ENCODE measurements at places on chromosomes 4 and X.

DNA sequence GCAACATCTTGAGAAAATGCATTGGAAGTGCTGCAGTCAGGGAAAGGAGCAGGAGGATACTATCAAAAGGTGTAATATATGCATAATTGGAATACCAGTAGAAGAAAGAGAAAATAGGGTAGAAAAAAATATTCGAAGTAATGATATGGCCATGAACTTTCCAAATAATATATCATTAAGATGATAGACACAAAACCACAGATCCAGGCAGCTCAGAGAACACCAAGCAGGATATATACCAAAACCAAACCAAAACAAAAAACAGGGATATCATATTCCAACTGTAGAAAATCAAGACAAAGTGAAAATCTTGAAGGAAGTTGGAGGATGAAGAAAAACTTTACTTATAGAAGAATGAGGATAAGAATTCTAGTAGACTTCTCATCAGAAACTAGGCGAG, 9.7 kb upstream of the POLA1 start:
- no peak for DNase-seq

DNA sequence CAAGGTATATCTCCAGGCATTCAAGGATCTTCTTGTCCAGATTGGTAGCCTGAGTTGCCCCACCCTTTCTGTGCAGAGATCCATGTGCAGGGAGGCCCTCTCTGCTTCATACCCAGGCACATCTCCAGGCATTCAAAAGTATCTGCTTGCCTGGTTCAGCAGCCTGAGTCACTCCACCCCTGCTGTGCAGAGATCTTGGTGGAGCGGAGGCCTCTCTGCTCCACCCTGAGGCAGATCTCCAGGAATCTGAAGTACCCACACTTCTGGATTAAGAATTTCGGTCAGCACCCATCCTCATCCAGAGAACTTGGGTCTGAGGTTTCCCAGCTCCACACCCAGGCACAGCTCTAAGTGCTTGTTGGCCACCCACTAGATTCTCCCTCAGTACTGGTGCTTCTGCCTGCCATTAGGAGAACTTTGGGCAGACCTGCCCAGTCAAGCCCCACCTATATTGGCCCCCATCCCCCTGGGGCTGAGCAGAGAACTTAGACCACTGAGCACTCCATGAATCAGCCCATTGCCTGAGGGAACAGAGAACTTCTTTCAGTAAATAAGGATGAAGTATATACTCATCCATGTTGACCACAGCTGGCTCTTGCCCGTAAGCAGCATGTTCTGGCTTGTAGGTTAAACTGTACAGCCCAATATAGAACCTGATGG, 199.5 kb upstream of the ZCCHC13 start:
- no peak for DNase-seq

GRCh38 chrX:104522386-104522785, 43.6 kb upstream of the IL1RAPL2 start:
- no peak for DNase-seq

- no peak for DNase-seq
These were observed 308.5 kb downstream of the CAMK2D start for GRCh38 chr4:113452868-113453620.

DNA sequence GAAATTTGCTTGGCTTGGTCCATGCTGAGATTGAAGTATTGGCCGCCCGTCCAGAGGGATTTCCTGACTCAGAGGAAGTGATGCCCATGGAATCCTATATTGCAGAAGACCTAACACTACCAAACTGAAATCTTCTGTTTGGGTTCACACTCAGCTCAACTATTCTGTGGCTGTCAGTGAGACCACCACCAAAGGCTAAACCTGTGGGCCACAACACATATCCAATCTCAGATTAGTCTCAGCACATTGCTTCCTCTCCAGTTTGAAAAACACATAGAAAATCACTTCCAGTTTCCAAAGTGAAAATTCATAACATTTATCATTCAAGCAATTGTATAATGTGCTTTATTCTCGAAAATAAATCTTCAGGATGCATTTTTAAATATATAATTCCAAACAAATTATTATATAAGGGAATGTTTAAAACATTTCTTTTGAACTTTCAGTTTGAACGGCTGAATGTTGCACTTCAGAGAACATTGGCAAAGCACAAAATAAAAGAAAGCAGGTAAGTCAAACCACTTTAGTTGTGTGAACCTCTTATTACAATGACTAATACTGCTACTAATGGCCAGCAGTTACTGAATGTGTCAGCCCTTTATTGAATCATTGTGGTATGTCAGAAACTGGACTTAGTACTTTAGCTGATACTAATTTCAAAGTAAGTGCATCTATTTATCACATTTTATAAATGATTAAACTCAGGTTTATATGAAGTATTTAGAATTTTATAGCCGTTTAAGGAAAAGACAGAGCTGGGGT, 37.0 kb downstream of the GUCY1A1 start:
- no peak for DNase-seq

- no peak for DNase-seq
These were observed 165.4 kb downstream of the SH3BGRL start for GRCh38 chrX:81367291-81367690.

- no peak for DNase-seq
These were observed 42.2 kb upstream of the NKRF start for GRCh38 chrX:119648421-119648775.

GRCh38 chr4:10605031-10605430, 79.5 kb downstream of the CLNK start:
- DNase-seq, result no peak

DNA sequence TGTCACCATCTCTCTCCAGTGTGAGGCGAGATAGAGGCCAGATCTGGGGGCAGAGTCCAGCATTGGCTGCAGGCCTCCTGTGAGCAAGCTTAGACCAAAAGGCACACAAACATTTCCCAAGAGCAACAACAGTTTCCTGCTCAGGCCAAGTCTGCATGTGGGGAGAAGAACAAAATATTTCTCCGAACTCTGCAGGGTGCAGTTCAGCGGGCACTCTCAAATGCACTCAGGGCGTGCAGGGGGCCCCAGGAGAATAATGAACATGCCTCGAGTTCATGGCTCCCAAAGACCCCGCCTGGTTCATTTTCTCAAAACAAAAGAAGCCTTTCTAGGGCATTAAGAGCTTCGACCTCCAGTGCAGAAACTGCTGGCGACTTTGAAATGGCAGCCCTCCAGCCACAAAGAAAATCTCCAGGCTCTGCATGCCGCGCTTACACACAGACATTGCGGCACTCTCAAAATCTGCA, 57.8 kb upstream of the HELT start:
- DNase-seq, result no peak

DNA sequence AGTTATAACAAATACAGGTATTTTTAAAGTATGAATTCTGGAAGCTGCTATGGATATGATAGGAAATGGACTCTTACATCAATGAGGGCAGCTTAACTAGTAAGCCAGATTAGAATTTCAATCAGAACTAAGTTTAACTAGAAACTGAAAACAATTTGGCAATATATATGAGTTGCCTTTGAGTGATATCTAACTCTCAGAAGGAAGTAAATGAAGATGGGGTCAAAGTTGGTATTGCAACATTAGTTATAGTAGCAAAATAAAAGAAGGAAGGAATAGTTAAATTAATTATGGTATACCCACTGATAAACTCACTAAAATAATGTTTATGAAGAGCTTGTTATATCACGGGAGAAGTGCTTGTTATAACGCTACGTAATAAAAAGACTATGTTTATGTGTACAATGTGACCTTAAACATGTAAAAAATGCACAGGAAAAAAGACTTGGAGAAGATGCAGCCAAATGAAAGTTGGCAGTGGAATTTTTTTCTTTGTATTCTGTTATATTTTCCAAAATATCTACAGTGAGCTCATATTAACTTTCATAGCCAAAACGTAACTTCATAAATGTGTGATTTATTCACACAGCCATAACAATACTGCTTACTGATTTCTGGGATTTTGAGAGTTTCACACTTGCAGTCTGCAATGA, 34.5 kb downstream of the PHKA2 start:
- no peak for DNase-seq

DNA sequence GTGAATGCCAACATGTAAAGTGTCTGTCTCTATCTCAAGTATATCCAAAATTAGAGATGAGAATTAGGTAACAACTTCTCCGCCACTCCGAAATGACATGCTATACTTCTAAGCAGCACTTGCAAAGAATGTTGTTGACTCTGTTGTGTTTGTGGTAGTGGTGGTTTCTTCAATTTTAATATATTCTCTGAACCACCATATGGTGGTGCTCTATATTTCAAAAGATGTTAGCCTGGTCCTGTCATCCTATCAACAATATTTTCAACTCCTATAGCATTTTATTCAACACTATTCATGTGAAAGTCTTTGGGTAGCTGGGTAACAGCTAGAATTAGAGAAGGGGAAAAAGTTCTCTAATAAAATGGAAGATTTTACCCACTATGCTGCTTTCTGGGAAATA, 1622.8 kb upstream of the IGFBP7 start:
- no peak for DNase-seq

GRCh38 chrX:24498975-24499374, 33.9 kb downstream of the PDK3 start:
- no peak for DNase-seq

- DNase-seq, result no peak
These were observed 23.4 kb upstream of the RHOH start for GRCh38 chr4:40173470-40173875.

GRCh38 chr4:141131723-141132071, 1.6 kb downstream of the RNF150 start:
- no peak for DNase-seq

DNA sequence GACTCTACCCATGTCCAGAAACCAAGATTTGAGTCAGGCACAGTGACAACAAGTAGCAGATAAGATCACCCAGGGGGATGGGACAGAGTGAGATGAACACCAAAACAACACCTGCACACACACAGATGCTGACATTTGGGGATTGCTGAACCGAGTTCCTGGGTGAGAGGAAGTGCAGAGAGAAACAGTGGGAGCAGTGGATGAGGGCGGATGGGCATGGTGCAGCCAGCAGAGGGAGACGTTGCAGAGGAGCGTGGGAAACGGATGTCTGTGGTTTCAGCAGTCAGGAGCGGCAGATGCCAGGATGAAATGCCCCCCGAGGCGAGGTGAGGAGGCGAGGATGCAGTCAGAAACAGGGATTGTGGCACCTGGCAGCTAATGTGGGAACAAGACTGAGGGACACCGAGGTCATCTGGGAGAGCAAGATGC, 78.6 kb upstream of the STS start:
- DNase-seq, result peak; percentile 40

DNA sequence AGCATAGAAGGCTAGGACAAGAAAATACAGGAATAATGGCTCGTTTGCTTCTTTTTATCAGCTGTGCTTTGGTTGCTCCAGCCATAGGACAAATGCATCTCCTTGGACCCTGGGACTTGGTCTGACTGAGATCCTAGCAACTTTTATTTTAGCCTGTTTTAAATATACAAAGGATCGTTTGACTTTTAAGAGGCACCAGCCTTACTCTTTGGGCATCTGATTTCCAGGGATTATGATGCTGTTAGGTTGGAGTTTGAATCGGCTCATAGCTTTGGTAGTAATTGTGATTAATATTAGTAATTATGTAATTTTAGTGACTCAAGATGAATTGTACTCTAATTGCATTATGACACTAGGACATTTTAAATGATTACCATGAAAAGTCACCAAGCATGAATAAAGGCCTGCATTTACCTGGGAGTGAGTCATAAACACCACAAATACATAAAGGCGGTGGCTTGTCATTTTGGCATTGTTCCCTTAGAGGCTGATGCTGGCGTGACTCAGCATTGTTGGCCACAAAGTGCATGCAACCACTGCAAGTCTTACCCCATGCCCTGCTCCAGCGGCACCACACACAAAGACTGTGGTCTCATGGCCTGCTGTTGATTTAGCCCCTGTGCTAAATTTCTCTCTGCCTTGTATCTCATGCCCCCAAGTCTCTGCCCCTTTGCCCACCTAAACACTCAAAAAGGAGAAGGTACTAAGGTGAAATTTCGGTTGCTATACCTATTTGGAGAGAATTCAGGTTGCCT, 12.4 kb downstream of the GPAT3 start:
- peak; percentile 32 for DNase-seq

DNA sequence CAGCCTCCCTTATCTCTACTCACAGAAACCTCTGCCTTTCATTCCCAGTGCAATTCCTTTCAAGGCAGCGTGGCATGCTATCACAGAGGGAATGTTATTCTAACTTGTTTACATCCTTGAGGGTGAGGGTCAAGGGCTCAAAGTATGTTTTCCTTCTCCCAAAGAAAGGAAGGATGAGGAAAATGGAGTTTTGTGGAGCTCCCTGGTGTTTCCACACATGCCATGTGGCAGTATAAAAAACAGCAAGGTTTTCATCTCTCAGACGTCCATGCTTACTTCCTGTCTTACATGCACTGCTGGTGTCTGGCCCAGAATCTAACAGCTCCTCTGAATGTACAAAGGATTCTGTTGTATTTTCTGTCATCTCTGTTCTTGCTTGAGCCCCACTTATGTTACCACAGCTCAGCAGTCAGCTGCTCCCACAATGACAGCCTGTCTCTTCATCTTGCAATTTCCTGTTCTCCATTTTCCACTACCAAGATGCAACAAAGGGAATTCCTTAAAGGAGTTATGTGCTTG, 128.0 kb downstream of the SNCA start:
- no peak for DNase-seq

DNA sequence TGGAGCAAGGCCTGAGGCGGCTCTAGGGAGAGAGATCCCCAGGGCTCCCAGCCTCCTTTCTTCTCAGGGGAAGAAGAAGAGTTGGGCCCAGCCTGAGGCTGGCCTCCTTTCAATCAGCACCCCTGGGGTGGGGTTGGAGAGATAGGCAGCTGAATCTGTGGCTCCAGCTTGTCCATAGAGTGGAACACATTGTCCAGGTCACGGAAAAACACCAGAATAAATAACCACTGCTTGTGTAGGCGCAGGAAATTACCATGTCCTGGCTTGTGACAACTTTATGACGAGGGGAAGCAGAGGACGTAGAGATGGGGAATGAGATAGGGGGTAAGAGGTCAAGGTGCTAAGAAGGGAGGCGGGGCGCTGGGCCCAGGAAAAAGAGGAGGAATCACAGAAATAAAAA, 80.8 kb upstream of the EFNB1 start:
- DNase-seq, result no peak

- DNase-seq, result no peak
These were observed 7.0 kb upstream of the ADGRA3 start for GRCh38 chr4:22522706-22523501.

- DNase-seq, result no peak
These were observed 287.9 kb upstream of the NOCT start for GRCh38 chr4:138727731-138728130.

DNA sequence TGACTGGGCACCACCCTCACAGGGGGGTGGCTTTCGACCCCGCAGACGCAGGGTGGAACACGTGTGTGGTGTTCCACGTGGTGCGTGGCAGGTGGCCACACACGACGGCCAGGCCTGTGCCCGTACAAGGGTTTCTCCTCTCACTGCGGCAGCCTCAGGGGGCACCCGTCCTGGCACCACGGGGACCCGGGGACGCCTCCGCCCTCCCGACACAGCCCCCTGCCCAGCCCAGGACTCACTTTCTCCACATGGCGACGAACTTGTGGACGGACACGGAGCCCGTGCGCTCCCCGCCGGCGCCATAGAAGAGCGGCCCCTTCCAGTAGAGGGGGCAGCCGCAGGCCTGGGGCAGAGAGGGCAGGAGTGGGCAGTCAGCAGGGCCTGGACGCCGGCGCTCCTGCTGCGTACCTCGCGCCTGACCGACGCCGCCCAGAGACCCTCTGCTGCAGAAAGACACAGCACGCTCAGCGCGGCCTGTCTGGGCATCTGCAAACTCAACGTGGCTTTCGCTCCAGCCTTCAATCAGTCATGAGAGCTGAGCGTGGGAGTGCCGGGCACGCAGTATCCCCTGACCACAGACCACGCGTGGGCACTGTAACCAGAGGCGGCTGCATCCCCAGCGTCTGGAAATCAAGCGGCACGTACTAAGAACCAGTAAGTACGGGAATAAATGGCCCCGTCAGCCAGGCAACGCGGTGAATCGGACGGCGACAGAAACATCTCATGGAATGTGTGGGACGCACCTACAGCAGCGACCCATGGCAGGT, 28.9 kb upstream of the GTPBP6 start:
- no peak for DNase-seq
